MM.1S (cell line): ENCODE measurements at places on chromosomes 11 and 22.
A peak's percentile ranks its signal among the peaks of the same experiment; 100 is the strongest.

- no peaks in the 10 kb centered on the region for H3K27me3 ChIP-seq
- no peak overlapping the region for H3K27ac ChIP-seq
- DNase-seq = no peak
- H3K4me3 ChIP-seq = no peak overlapping the region
- no peaks in the 10 kb centered on the region for H3K36me3 ChIP-seq
These were observed 42.5 kb downstream of the RBFOX2 start for GRCh38 chr22:35986088-35986487.

GRCh38 chr22:36493690-36494110, 12.3 kb upstream of the TXN2 start:
- H3K36me3 ChIP-seq = peaks cover 3% of the 10 kb centered on the region; the same call in 1 of the 2 replicates
- peaks cover 11% of the 10 kb centered on the region for H3K4me1 ChIP-seq
- H3K4me3 ChIP-seq = peak overlapping the region; percentile 33
- H3K27me3 ChIP-seq = no peaks in the 10 kb centered on the region

DNA sequence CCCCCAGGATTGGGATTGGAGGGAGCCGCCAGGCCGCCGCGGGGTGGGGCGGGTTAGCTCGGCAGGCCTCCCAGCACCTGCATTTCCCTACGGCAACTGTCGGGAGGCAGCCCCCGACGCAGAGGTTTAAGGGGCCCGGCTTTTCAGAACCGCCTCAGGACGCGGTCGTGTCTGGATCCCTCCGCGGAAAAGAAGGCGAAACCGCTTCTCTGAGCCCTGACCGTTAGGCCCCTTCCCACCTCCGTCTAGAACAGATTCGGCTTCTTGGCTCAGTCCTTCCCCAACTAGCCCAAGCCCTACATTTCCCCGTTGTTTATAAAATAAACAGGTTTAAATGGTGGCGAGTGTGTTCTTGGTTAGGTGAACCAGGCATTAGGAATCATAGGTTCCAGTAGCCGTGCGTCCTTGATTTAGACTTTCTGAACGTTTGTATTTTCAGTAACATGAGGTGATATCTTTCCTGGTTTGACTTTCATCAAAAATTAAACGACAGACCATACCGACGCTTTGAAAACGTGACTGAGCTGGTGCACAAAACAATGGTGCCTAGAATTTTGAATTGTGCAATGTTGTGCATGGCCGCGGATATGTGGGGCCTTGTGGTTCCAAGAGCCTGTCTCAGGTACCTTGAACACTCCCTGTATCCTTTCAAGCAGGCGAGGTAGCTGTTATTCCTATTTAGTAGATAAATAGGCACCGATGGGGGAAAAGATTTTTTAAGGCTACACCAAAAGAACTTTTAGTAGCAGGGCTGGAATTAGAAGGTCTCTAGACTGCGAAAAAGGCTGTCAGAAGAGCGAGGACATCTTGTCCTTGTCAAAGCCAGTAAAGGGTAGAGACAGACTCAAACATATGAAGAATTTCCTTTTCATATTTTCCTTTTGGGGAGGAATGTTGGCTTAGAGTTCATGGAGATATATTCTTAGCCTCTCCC, 1.2 kb upstream of the HSPA8 start:
- peak overlapping the region; percentile 81 for H3K4me3 ChIP-seq
- no peaks in the 10 kb centered on the region for H3K27me3 ChIP-seq

GRCh38 chr11:71330349-71330748, 78.0 kb upstream of the SHANK2 start:
- H3K4me3 ChIP-seq = no peak overlapping the region
- no peaks in the 10 kb centered on the region for H3K4me1 ChIP-seq
- no peaks in the 10 kb centered on the region for H3K36me3 ChIP-seq
- no peak overlapping the region for H3K27ac ChIP-seq
- H3K27me3 ChIP-seq = peaks cover 68% of the 10 kb centered on the region
